Activated naive CD8-positive, alpha-beta T cell treated with anti-CD3 and anti-CD28 coated beads, Interleukin-2, amount 10 ng/mL, durations not matched to agents 7 days and 5 days (primary cell): ENCODE measurements at places on chromosomes 12 and 14. TPM values are rescaled to one million over a fixed set of nuclear protein-coding genes. Genes with fewer than 3 reads are reported as not detected.

ITPR2 gene
- total RNA-seq: 43.3 TPM

KLHDC1 gene
- total RNA-seq: 4.6 TPM

DPF3 gene
- total RNA-seq: 3.8 TPM

CELA1 gene
- not detected for total RNA-seq

CARMIL3 gene
- 0.91 TPM for total RNA-seq

MDM1 gene
- total RNA-seq: 23.2 TPM

GLT1D1 gene
- not detected for total RNA-seq

ACAD10 gene
- total RNA-seq: 40.3 TPM

CFAP73 gene
- total RNA-seq: 0.55 TPM

CSRP2 gene
- total RNA-seq: not detected

IL22 gene
- total RNA-seq: not detected

GLT8D2 gene
- total RNA-seq: not detected

KRT2 gene
- total RNA-seq: not detected

ACSS3 gene
- total RNA-seq: not detected

C14orf132 gene
- 1.7 TPM for total RNA-seq

LRTM2 gene
- total RNA-seq: not detected

SSPN gene
- total RNA-seq: not detected

SLC24A4 gene
- not detected for total RNA-seq

CD163L1 gene
- total RNA-seq: 0.97 TPM

SERPINA10 gene
- not detected for total RNA-seq

SRRM4 gene
- not detected for total RNA-seq

LYZ gene
- total RNA-seq: 16.4 TPM

SLC2A14 gene
- not detected for total RNA-seq

NEUROD4 gene
- not detected for total RNA-seq

NXPH4 gene
- total RNA-seq: 2.4 TPM

RNASE4 gene
- 1.0 TPM for total RNA-seq

KRT77 gene
- total RNA-seq: not detected

MSI1 gene
- total RNA-seq: not detected

CKAP4 gene
- total RNA-seq: 3.9 TPM

GPX2 gene
- not detected for total RNA-seq

DAO gene
- total RNA-seq: not detected

KLHL33 gene
- total RNA-seq: 3.6 TPM

SLCO1B1 gene
- total RNA-seq: not detected
